ENCODE measurements at places on chromosomes 16 and 17.

- no peak for DNase-seq
Measured at GRCh38 chr17:80857756-80858171, 133.9 kb upstream of the CHMP6 start.

- DNase-seq = peak; percentile 81
Measured at GRCh38 chr16:7405166-7405565, 72.5 kb downstream of the RBFOX1 start.

GRCh38 chr17:18848501-18848900 is 9.4 kb upstream of the PRPSAP2 start:
- DNase-seq = no peak

GRCh38 chr17:79666111-79666510 is 55.3 kb upstream of the RBFOX3 start:
- DNase-seq = no peak

GRCh38 chr16:19089410-19089955 is 22.1 kb downstream of the COQ7 start:
- DNase-seq = no peak

- DNase-seq = no peak
Measured at GRCh38 chr16:25279491-25279890, 21.8 kb upstream of the ZKSCAN2 start.

DNA sequence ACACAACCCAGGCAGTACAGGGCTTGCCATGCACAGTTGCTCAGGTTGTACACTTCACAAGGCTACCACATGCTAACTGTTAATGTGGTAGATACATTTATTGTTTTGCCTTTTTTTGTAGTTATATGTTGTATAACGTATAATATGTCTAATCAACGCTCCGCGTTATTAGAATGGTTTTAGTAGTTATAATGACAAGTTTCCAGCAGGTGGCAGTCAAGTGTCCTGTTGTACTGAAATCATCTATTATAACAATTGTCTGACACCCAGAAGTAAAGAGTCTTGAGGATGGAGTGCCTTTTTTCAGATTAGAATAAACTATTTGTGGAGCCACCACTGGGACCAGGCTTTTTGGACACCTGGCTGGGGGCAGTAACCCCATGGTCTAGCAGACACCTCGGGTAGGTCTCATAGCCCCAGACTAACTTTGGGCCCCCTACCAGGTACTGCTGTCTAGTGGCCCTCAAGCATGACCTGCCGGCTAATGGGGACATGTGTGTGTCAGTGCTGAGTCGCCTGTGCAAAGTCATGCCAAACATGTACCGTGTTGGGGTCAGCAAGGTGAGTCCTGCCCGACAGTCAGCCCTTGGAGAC is 32.8 kb downstream of the MYO15A start:
- no peak for DNase-seq
